Suppressor macrophage treated with lipopolysaccharide for 4 hours (primary cell): ENCODE measurements at places on chromosomes 3 and 15.

DNA sequence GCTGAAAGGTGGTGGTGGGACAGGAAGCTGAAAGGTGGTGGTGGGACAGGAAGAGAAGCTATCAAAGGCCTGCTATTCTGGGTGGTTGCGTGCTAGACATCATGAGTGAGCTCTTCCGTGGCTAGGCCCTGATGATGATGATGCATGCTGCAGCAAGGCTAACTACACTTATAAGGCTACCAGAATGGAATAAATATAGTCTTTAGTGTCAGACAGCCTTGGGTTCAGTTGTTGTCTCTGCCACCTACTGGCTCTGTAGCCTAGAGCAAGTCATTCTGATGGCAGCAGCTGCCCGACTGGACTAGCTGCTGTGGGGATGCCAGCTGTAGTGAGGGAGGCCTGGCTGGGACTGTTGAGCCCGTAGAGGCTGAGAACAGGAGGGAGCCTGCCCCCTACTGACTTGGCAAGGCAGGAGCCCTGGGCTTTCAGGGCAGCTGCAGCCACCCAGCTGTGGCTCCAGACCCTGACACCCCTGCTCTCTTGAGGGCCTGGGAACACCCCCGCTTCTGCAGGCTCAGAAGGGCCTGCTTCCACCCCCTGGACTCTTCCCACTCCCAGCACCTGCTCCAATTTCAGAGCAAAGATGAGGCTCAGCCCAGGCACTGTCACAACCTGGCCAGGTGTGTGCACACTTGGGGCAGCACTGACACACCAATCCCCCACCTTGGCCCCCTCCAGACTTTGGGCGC is 21.4 kb upstream of the ZBED2 start:
- no peak for DNase-seq

DNA sequence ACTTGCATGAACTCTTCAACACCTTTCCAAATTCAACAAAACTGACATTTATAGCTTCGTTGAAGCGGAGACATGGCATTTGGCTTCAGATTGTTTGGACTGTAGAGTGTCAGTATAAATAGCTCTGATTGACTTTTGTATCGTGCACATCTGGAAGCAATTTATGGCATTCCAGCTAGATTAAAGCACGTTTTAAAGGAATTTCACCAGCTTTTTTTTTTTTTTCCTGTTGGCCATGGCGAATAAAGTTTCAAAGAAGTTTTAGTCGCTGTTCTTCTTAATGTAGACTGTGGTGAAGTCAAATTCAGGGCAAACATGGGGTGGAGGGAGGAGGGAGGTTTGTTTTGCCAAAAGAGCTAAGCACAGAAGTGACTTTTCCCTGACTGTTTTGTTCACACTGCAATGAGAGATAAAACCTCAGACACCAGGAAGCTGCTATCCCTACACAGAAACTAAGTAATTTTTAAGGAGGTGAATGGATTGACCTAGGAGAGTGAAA is 391.0 kb upstream of the RARB start:
- DNase-seq = no peak

GRCh38 chr3:13339833-13340232 is 80.3 kb downstream of the NUP210 start:
- no peak for DNase-seq

DNA sequence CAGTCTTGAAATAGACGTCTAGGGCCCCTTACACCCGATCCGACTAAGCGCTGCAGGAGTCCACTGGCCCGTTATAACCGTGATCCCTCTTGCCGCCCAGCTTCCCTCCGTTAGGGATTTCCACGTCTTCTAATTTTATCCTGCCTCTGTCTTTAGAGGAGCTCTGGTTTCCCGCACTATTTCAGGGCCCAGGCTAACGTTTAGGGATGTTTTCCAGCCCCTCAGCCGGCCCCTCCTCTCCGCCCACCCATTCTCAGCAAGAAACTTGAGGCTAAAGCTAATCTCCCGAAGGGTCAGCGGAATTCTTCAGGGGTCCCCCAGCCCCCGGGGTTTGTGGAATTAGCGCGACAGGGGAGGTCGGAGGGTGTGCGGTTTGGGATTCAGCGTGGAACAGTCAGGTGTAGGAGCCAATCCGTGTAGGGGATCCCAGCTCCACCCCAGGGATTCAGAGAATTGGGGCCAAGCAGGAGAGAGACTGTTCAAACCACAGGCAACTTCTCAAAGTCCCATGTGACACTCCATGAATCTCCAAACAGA is 1.6 kb downstream of the PTX3 start:
- no peak for DNase-seq

GRCh38 chr3:47422743-47423142 is 41.9 kb downstream of the PTPN23 start:
- DNase-seq = no peak

- no peak for DNase-seq
Measured at GRCh38 chr15:35104526-35105147, 19.5 kb upstream of the NANOGP8 start.

- DNase-seq = no peak
Measured at GRCh38 chr3:157123621-157124020, 36.3 kb downstream of the CCNL1 start.

DNA sequence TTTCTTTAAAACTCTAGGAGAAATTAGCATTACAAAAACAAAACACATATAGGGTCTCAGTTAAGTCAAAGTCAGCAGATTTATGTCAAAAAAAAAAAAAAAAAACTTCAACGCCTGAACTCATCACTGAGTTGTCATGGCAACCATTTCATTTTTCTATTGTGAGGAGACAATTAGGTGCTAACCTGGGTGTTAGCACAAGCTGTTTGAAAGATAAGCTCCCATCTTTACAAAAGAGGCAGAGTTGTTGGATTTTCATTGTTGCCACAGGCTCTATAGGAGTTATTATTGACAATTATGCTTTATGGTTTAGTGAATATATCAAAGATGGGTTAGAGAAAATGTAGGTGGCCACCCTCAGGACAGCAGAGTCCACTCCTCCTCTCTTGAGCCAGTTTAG is 806.9 kb downstream of the GRM7 start:
- DNase-seq = no peak

GRCh38 chr3:124300416-124300815 is 308.5 kb upstream of the ROPN1 start:
- no peak for DNase-seq

DNA sequence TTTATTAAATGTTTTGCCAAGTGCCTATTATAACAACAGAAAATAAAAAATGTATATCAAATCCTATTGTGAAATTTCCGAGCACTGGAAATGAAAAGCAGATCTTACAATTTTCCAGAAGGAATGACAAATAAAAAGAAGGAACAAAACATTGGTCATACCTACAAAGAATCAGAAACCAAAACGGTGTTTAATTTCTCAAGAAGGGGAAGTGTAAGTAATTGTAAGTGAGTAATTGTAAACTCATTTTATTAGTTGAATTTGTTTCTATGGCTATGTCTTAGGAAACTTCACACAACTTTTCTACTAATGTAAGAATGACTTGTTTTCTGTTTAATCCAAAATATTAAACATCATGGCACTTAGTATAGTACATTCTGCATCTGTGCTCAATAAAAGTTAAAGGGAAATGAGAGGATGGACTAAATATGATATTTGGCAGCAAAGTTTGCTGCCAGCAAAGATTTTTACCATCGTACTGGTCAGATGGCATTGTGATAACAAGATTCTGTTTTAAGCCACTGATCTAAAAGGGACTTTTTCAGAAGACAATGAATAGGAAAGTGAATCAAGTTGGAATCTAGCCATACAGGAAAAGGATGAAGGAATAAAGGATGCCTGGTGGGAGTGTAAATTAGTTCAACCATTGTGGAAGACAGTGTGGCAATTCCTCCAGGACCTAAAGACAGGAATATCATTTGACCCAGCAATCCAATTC is 232.4 kb downstream of the NFKBIZ start:
- peak; percentile 61 for DNase-seq

GRCh38 chr3:65252266-65252665 is 564.5 kb upstream of the ADAMTS9 start:
- DNase-seq = no peak

DNA sequence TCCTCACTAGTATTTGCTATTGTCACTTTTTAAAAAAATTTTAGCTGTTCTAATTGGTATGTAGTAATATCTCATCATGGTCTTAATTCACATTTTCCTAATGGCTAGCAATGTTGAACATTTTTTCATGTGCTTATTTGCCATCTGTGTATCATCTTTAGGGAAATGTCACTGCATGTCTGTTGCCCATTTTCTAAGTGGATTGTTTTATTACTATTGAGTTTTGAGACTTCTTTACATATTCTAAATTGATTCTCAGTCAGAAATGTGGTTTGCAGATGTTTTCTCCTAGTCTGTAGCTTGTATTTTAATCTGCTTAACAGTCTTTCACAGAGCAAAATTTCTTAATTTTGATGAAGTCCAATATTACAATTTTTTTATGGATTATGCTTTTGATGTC is 33.6 kb upstream of the SEC22A start:
- DNase-seq = no peak

DNA sequence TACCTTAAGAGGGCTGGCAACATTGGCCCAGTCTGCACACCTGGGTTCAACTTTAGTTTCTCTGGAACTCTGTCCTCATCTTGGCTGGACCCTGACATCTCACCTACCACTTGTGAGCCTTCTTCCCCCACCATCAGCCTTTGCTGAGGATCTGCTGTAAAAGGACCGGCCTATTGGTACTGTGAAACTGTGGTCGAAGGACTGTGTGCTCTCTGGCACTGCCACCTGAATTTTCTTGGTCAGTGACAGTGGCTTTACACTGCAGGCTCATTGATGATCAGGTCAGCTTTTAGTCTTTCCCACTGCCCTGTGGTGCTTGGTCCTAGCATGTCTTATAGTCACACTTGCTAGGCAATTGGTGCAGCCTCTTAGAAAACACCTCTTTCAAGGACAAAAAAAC is 86.9 kb downstream of the PEX5L start:
- DNase-seq = no peak

GRCh38 chr3:48470286-48470685 is 23.7 kb downstream of the ATRIP start:
- no peak for DNase-seq

- no peak for DNase-seq
Measured at GRCh38 chr15:70088887-70089691, 8.6 kb downstream of the TLE3 start.
